ENCODE measurements at places on chromosomes 1 and 21.

DNA sequence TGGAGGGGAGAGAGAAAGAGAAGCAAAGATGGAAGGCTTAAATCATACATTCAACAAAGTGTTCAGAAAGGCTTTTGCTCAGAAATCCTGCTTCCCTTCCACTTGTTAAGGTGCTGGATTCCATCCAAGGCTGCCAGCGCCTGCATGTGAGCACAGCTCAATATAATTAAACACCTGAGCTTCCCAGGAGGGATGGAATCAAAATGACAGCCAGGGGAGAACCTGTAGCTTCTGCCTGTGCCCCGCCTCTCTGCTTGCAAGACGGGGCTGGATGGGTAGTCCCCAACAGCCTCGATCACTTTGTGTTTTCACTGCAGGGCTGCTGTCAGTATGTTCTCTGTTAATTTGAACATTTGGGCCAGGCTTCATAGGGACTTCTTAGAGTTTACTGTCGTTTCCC lies 225.7 kb downstream of the KCNH1 start:
- no peak for DNase-seq

GRCh38 chr1:33306653-33307493 lies 14.0 kb downstream of the A3GALT2 start:
- DNase-seq = no peak

GRCh38 chr1:15833069-15833679 lies 14.3 kb upstream of the SPEN start:
- DNase-seq = no peak

GRCh38 chr21:35324372-35325220 lies 275.5 kb upstream of the RUNX1 start:
- DNase-seq = peak; percentile 55

GRCh38 chr1:216750031-216750627 lies 26.9 kb upstream of the ESRRG start:
- DNase-seq = peak; percentile 8

DNA sequence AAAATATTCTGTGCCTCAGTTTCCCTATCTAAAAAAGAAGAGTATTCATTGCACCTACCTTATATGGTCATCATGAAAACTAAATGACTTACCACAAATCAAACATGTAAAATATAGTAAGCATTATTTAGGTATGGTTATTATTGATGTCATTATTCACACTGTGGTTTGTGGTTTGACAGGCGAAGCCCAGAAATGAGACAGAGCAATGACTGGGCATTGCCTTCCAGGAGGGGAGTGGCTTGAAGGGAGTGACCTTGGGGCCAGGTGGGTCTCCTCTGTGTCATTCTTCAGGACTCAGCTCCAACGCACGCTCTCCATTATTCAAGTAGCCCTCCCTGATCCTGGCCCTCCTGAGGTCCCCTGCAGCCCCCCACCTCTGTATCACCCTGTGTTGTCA lies 133.7 kb downstream of the DMRTA2 start:
- no peak for DNase-seq

GRCh38 chr21:25676451-25676850 lies 37.4 kb downstream of the JAM2 start:
- no peak for DNase-seq

- no peak for DNase-seq
Measured at GRCh38 chr1:184881941-184882913, 92.1 kb downstream of the NIBAN1 start.

GRCh38 chr1:158814970-158815369 lies 16.2 kb upstream of the MNDA start:
- no peak for DNase-seq

DNA sequence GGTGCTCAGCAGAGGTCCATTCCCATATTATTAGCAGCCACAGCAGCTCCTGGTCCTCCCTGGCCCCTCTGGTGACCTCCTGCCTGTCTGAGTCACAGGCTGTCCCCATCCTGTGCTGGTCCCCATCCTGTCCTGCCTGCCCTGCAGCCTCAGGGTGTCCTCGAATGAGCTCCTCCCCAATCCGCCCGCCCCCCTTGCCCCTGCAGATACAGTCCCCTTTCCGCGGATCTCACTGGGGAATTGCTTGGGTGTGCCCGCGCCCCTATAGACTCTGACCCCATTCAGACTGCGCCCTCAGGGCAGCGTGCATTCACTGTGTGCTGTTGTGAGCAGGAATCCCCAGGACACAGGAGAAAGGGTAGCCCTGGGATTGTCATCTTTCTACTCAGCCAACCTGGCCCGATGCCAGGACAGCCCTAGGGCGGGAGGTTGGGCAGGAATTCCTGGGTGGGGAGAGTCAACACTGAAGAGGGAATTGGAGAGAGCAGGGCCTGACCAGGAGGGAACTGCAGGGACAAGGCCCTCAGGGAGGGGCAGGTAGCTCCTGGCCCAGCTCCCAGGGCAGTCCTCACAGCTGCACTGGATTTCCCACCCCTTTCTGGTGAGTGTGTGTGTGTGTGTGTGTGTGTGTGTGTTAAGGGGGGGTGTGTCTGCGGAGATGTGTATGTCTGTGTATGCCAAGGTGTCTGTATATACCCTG lies 1.1 kb upstream of the GUCA2A start:
- peak; percentile 67 for DNase-seq

DNA sequence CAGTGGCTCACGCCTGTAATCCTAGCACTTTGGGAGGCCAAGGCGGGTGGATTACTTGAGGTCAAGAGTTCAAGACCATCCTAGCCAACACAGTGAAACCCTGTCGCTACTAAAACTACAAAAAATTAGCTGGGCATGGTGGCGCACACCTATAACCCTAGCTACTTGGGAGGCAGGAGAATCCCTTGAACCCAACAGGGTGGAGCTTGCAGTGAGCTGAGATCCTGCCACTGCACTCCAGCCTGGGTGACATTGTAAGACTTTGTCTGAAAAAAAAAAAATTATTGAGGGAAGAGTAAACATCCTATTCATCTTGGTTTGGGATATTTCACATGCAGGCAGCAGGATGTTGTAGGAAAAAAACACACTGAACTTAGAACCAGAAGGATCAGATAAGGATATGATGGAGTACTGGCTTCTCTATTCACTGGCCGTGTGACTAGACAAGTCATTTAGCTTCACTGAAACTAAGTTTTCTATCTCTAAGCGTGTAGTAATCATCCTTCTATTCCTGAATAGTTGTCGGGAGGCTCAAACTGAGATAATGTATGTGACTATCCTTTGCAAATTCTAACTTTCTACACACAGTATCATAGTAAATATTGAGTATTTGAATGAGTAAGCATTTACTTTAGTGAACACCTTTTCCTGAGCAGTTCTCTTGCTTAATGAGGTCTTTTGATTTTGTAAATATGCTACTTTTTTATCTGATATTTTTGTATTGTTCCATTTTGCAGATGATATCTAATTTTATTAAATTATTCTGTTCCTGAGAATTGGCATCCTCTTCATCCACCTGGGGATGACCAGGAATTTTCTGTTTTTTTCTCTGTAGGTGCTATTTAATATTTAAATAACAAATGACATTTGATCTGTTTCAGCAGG lies 18.2 kb downstream of the CAP1 start:
- no peak for DNase-seq

DNA sequence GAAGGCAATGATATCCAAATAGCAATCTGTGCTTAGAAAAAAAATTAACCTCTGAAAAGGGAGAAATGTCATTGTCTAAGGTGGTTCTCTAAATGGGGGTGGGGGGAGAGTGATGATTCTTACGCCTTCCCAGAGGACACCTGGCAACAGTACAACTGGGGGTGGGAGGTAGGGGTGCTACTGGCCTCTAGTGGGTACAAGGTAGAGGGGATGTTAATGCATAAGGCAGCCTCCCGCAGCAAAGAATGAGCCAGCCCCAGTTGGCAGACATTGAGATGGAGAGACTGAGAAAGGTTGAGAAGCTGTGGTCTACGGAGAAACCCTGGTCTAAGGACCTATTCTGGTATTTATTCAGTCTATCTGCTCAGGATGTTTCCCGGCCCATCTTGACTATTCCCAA lies 472.2 kb upstream of the RUNX1 start:
- DNase-seq = no peak

- DNase-seq = no peak
Measured at GRCh38 chr1:12618661-12618964, 603 bp upstream of the DHRS3 start.

GRCh38 chr1:160935527-160936258 lies 18.9 kb downstream of the ITLN2 start:
- no peak for DNase-seq

GRCh38 chr1:92446546-92446945 lies 40.2 kb downstream of the GFI1 start:
- no peak for DNase-seq

DNA sequence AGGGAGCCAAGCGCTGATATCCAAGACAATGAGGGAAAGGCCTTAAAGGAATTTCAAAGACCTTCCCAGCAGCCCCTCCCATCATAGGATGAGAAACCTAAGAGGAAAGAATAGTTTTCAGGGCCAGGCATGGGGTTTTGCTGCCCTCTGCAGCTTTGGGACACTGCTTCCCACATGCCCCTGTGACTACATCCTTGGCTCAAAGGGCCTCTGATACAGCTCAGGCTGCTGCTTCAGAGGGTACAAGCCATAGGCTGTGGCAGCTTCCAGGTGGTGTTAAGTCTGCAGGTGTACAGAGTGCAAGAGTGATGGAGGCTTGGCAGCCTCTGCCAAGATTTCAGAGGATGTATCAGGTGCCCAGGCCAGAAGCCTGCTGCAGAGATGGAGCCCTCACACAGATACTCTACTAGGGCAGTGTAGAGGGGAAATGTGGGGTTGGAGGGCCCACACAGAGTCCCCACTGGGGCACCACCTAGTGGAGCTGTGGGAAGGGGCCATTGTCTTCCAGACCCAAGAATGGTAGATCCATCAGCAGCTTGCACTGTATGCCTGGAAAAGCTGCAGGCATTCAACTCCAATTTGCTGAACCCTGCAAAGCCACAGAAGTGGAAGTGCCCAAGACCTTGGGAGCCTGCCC lies 125.8 kb downstream of the SLC45A1 start:
- no peak for DNase-seq

DNA sequence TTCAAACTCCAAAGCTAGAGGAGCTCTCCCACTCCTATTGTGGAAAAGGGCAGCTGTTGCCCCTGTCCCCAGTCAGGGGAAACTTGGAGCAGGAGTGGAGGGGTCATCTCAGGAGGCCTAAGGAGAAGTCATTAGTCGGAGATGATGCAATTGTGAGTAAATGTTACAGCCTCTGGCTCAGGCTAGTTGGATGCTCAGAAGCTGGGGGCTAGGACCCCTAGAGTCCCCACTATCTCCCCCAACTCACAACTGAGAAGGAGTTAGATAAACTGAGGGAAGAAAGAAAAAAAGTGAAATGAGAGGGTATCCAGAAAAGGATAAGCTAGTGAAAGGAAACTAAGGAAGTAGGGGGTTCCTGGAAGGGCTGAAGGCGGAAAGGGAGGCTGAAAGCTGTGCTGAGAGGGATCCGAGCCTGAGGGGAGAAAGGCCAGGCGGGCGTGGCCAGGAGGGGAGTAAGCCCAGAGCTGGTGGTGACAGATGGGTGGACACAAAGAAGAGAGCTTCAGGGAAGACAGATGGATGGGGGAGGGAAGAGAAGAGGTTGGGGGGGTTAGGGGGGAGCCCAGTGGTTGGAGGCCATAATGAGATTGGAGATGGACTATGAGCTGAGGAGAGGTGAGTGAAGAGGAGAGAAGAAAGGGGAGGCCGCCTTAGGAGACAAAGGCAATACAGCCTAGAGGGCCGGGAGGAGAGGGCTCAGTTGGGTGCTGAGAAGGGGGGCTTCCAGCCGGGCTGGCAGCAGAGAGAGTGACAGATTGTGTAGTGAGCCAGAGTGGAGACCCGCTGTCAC lies 4.5 kb upstream of the NHLH1 start:
- DNase-seq = no peak

- DNase-seq = peak; percentile 64
Measured at GRCh38 chr1:46616277-46617107, at the start of gene MOB3C. TSS of gene MOB3C (minus strand) at chr1:46616811. CDS start at chr1:46613321, 3,490 bp downstream.

DNA sequence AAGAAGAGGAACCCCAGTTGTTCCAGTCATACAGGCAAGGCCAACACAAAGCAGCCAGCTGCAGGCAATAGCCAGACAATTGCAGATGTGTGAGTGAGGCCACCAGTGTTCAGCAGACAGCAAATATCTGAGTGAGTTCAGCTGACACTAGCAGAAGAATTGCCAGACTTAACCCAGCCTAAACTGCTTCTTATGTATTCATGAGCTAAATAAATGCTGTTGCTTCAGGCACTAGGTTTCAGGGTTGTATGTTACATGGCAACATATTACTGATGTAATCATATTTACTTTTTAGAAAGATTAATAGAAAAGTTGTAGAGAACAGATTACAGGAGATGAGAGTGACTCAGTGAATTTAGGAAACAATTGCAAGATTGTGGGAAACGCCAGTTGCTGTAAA lies 129.8 kb upstream of the CHODL start:
- DNase-seq = no peak

DNA sequence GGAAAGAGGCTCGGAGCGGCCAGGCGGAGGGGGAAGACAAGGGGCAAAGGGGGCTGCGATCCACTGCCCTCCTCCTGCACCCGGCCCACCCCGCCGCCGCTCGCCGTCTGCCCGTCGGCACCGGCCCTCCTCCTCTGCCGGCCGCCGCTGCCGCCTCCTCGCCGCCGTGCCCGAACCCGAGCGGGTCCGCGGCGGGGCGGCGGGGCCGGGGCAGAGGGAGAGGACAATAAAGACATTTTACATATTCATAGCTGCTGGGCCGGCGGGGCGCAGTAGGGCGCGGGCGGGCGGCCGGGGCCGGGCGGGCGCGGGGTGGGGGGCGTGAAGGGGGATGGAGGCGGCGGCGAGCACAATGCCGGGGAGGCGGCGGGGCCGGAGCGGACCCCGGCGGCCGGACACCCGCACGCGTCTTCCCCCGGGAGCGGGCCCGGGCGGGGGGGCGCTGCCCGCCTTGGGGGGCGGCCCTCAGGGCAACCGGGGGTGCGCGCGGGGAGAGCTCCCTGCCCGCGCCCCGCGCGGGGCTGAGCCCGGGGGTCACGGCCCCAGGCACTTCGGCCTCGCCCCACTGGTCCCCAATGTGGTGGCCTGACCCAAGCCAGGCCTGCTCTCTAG lies 546 bp downstream of the POU2F1 start:
- DNase-seq = no peak

- DNase-seq = no peak
Measured at GRCh38 chr1:114234408-114235124, 80.9 kb upstream of the SYT6 start.

GRCh38 chr1:21293537-21294265 lies 3.4 kb upstream of the ECE1 start:
- DNase-seq = no peak

DNA sequence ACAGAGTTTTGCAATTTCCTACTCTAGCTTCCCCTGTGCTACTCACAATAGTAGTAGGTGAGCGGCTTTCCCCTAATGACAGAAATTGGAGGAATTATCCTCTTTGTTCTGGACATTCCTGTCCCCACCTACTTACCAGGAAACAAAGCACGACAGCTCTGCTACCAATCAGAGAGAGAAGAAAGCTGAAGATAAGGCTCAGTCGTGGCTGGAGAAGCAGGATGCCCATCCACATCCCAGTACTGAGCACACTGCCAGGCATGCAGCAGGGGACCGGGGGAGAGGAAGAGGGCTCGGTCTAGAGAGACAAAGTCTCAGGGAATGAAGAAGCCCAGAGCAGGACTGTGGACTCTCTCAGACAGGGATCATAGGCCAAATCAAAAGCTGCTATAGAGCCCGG lies 134.1 kb upstream of the KRTAP19-8 start:
- no peak for DNase-seq
